ENCODE measurements at places on chromosomes 2 and 18.

- DNase-seq: no peak
Observed at GRCh38 chr2:173823543-173823939, 141.6 kb downstream of the SP3 start.

DNA sequence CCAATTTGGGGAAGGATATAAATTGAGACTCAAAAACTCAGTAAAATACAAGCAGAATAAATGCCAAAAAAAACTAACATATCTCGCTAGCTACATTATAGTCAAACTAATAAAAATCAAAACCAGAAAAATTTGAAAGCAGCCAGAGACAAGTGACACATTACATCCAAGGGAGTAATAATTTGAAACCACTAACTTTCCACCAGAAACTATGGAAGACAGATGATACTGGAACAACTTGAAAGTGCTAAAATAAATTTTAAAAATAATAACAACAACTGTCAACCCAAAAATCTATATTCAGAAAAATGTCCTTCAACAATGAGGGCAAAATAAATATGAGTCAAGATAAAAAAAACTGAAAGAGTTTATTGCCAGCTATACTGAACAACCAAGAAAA lies 110.7 kb downstream of the EVA1A start:
- DNase-seq: no peak

DNA sequence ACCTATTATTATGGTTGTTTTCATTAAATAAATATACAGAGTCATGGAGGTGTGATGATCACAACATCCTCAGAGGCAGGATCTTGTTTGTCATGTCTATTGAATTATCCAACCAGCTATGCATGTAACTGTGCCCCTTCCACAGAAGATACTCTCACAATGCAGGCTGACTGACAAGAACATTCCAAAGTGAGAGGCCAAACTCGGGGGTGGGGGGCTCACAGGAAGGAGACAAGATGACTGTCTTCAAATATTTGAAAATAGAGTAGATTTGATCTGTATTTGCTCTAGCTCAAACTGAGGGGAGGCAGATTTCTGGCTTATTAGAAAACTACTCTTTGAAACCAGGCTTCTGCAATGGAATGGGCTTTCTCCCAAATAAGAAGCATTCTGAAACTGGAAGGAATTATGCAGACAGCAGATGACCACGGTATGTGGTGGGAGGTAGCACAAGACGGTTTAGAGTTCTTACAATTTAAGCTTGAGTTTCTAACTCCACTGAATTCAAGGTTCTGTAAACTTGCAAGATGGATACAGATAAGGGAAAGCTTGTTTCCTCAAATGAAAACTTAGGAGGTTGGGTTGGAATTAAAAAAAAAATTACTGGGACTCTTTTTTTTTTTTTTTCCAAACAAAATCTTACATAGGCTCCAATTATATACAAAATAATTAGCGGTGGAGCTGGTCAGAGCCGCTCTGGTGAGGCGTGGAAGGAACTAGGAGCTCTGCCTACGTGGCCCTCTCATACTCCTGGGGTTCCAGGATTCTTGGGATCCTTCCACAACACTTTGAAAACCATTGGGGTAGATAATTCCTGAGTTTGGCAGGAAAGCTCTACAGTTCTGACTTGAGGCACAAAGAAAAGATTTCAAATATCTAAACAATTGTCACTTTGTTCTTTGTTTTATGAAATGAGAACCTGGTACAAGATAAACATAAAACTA lies 79.3 kb downstream of the PLA2R1 start:
- DNase-seq: no peak

GRCh38 chr2:169803480-169803879 lies 4.8 kb downstream of the SSB start:
- DNase-seq: no peak

DNA sequence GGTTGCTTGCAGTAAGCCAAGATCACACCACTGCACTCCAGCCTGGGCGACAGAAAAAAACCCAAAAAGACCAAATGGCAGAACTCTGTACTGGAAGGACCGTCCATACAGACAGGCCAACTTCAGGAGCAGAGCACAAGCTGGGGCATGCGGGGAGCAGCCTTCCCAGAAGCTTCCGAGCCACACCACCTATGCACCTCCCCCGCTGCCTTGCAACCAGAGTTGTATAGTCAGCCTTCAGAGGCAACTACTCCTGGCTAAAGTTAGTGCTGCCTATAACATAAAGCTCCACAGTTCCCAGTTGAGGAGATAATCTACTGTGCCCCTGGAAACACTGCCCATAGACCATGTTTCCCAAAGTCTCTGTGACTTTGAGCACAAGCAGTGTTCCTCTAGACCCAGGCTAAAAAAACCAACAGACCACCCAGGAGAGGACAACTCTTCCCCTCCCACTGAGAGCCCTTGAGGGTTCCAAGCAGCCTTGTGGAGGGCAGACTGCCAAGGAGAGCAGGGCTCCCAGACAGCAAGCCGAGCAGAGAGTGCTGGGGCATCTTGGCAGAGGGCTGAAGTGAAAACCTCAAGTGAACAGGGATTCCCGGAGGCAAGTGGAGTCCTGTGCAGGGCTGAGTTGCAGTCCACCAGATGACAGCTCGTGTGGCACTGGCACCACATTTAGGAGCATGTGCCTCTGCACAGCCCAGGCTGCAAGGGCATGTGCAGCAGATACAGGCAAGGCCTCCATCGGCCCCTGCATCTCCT lies 6.8 kb downstream of the SFT2D3 start:
- no peak for DNase-seq

GRCh38 chr2:231612456-231613330 lies 20.0 kb downstream of the TEX44 start:
- DNase-seq: peak; percentile 94

GRCh38 chr18:5824370-5824984 lies 70.8 kb downstream of the TMEM200C start:
- no peak for DNase-seq

DNA sequence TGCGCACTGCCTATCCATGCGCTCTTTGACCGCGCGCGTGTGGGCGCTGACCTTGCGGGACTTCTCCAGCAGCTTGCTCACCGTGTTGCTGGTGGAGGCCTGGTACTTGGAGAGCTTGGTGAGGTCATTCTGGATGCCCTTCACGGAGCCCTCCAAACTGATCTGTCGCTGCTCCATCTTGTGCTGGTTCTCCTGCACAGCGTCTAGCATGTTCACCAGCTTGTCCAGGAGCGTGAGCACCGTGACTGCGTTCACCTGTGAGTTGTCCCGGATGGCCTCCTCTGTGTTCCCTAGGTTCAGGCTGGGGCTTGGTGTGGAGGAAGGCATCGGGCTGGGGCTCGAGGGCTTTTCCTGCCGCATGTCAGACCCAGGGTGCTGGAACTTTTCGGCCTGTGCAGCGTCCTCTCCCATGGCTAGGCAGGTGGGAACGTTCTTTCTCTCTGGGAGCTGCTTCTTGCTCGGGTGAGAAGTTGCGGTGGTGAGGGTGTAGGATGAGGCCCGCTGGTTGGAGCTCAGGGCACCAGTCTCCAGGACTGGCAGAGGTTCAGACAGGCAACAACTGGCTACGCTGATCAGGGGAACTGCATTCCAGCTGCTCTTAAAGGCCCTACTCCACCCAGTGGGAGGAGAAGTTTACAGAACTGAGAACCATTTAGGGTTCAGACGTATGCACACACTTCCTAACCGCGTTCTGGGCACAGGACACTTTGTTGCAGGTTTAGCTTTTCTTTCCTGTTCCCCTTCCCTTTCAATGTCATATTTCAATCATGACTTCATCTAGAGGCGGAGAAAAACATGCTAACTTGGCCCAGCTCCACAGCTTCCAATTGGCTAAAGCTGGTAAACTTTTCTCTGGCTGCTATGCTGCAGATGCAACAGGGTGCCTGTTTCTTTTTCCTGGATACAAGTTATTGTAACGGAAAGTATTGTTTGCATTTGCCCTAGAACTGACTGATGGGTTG lies at the start of gene CAVIN2:
Gene CAVIN2, minus strand, starts transcription at position 574 of the 962 bp plus-strand sequence. Its CDS starts 163 bp downstream, at position 411.
- no peak for DNase-seq

Measured in stimulated activated CD4-positive, alpha-beta T cell treated with anti-CD3 and anti-CD28 coated beads, Interleukin-1b, Interleukin-23, amount 100 ng/mL, for 24 hours (primary cell).